Left ventricle myocardium superior (tissue), 1 donor: ENCODE measurements at places on chromosomes 4 and X. TPM values are rescaled to one million over a fixed set of nuclear protein-coding genes. Genes with fewer than 3 reads are reported as not detected.

- DNase-seq = no peak
These were observed 10.4 kb upstream of the CLCN4 start for GRCh38 chrX:10146346-10146745.

GRCh38 chr4:94558392-94558904 is 106.7 kb downstream of the PDLIM5 start:
- no peak for DNase-seq

DNA sequence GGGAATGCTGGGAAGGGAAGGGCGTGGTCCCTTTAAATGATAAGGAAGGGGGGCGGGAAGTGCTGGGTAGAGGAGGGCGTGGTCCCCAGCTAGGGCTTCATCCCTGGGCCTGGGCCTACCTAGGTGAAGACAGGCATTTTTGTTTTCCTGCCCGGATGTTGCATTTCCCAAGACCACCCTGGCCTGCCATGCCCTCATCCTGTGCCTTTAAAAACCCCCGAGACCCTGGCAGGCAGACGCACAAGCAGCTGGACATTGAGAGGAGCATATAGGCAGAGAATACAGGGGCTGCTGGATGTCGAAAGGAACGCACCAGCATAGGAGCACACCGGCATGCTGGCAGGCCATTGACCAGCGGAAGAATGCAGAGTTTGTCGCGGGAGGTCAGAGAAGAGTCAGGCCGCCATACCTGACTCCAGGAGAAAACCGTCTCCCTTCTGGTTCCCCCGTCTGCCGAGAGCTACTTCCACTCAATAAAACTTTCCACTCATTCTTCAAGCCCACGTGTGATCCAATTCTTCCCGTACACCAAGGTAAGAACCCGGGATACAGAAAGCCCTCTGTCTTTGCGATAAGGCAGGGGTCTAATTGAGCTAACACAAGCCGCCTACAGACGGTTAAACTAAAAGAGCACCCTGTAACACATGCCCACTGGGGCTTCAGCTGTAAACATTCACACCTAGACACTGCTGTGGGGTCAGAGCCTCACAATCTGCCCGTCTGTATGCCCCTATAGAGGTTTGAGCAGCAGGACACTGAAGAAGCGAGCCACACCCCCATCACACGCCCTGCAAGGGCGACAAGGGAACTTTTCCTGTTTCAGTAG is 2.9 kb upstream of the AGA start:
- DNase-seq = no peak

Gene CXCL6
- 0.30 TPM for total RNA-seq

Gene ADGRG4
- not detected for total RNA-seq

DNA sequence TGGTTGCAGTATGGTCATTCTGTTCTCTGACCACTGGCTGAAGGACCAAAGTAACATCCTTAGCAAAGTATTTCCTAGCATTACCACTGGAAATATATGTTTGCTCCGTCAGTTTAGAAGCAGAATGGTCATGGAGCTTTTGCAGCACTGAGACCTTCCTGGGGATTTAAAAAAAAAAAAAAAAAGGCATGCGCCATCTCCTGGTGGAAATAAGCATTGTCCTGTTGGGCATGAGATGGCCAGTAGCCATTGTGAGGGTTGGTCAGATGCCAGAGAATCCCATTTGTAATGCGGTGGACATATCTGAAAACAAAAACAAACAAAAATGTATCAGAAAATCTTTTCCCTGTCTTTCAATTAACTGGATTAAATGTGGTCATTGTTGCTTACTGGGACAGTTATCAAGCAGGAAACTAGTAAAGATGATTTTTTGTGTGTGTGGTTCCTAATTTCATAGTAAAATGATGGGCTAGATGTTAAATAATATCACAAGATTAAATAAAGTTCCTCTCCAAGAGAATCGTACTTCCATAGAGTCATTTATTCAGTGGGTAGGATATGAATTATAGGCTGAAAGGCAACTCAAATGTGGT is 139.6 kb downstream of the SOWAHB start:
- DNase-seq = no peak
